Fibroblast of the conjunctiva (primary cell): ENCODE measurements at places on chromosomes 1 and 21.

GRCh38 chr1:116277840-116278540, 95.1 kb upstream of the ATP1A1 start:
- no peak for DNase-seq

GRCh38 chr1:84996846-84997666, at the start of gene MCOLN2:
TSS of gene MCOLN2 (minus strand) at chr1:84997113. CDS start at chr1:84996872, 241 bp downstream.
- no peak for DNase-seq

GRCh38 chr1:224503161-224504118, 68.8 kb upstream of the WDR26 start:
- peak; percentile 75 for DNase-seq

GRCh38 chr1:223150443-223150842, 7.4 kb upstream of the TLR5 start:
- DNase-seq, result no peak

DNA sequence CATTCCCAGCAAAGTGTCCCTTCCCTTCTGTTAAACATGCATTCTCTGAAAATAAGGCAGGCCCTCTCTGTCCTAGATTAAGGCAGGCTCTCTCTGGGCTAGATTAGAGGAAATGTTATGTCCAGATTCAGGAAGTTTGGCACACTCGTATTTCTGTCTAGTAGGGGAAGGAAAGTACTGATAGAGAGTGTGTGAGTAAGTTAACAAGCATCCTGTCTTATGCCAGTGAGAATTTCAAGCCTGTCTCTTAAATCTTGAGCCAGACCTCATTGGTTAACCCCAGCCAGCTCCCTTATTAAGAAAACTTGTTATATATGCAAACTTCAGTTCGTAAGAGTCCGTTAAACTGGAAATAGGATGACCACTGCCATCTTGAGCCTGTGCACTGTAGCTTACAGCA, 31.6 kb downstream of the IGSF5 start:
- no peak for DNase-seq
